ENCODE measurements at places on chromosomes 12 and 14. TPM values are rescaled to one million over a fixed set of nuclear protein-coding genes. Genes with fewer than 3 reads are reported as not detected.

DNA sequence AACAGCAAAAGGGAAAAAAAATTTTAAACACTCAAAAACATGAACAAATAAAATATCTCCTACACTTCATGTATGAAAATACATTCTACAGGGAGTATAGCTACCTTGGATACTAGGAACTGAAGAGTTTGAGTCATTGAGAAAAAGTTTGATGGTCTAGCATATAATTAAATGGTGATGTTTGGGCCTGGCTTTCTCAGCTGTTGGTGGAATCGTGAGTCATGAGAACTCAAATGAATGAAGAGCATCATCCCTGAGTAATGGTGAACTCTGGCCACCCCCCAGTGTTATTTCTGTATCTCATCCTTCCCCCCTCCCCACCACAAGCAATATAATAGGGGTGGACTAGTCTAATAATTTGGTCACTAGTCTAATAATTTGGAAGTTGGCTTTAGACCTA lies 6.7 kb upstream of the SLC6A15 start:
- H3K27ac ChIP-seq, result no peak overlapping the region
- H3K27me3 ChIP-seq, result no peaks in the 10 kb centered on the region
- H3K4me3 ChIP-seq, result no peak overlapping the region
- H3K4me1 ChIP-seq, result peaks cover 4% of the 10 kb centered on the region
- DNase-seq, result peak; percentile 25

Gene SLC6A12
- total RNA-seq, result 2.6 TPM

DNA sequence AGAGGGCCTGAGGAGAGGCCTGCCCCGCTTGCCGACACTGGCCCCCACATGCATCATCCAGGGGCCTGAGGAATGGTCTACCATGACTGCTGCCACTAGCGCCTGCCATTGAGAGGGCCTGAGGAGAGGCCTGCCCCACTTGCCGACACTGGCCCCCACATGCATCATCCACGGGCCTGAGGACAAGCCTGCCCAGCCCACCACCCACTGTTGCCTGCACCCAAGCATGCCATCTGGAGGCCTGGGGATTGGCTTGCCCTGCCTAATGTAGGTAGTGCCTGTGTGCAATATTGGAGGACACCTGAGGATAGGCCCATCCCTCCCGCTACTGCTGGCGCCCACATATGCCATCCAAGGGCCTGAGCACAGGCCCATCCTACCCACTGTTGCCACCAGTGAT lies 24.4 kb downstream of the CYP46A1 start:
- no peaks in the 10 kb centered on the region for H3K36me3 ChIP-seq
- no peaks in the 10 kb centered on the region for H3K4me1 ChIP-seq
- H3K27me3 ChIP-seq, result no peaks in the 10 kb centered on the region
- no peak overlapping the region for H3K27ac ChIP-seq
- H3K4me3 ChIP-seq, result no peak overlapping the region

DNA sequence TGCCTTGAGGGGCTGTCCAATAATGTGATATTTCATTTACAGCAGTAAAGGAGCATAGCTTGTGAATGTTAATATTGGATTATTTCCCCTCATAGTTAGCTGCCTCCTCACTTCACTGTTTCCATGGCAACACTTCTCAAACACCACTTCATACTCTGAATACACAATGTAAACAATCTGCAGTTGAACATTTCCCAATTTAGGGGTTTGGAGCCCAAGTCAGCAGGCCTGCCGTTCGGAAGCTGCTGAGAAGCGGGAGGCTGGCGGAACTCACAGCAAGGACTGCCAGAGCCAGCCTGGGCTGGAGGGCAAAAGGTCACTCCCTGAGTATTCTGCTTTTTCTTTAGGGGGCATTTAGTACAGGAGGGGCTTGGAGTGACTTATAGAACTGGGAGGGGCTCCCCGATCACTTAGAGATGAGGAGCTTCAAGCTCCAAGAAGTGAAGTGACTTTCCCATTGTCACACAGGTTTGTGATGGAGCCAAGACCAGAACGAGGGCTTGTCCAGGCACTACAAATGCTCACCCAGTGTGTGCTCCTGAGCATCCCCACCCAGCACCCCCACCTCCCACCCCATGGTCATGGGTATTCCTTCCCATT lies 12.1 kb upstream of the SLC24A4 start:
- no peaks in the 10 kb centered on the region for H3K27me3 ChIP-seq
- DNase-seq, result no peak
- H3K27ac ChIP-seq, result no peak overlapping the region
- no peaks in the 10 kb centered on the region for H3K36me3 ChIP-seq
- H3K4me3 ChIP-seq, result no peak overlapping the region

GRCh38 chr12:21308785-21309184 lies 25.9 kb downstream of the SLCO1A2 start:
- H3K4me3 ChIP-seq, result no peak overlapping the region
- DNase-seq, result no peak
- no peaks in the 10 kb centered on the region for H3K27me3 ChIP-seq
- H3K4me1 ChIP-seq, result no peaks in the 10 kb centered on the region
- no peaks in the 10 kb centered on the region for H3K36me3 ChIP-seq

DNA sequence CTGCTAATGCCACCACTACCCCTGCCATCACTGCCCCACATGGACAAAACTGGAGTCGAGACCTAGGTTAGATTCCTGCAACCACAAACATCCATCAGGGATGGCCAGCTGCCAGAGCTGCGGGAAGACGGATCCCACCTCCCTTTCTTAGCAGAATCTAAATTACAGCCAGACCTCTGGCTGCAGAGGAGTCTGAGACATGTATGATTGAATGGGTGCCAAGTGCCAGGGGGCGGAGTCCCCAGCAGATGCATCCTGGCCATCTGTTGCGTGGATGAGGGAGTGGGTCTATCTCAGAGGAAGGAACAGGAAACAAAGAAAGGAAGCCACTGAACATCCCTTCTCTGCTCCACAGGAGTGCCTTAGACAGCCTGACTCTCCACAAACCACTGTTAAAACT lies 7.1 kb upstream of the OAS2 start:
- no peak overlapping the region for H3K27ac ChIP-seq
- H3K27me3 ChIP-seq, result no peaks in the 10 kb centered on the region
- H3K4me3 ChIP-seq, result no peak overlapping the region
- no peak for DNase-seq
- H3K36me3 ChIP-seq, result no peaks in the 10 kb centered on the region

Gene CPNE8
- total RNA-seq, result 9.4 TPM

- DNase-seq, result no peak
- no peaks in the 10 kb centered on the region for H3K27me3 ChIP-seq
- no peaks in the 10 kb centered on the region for H3K4me1 ChIP-seq
These were observed 134.1 kb upstream of the SSTR1 start for GRCh38 chr14:38073641-38074040.

GRCh38 chr12:115322275-115322674 lies 638.3 kb upstream of the TBX3 start:
- peaks cover 5% of the 10 kb centered on the region for H3K4me1 ChIP-seq
- no peaks in the 10 kb centered on the region for H3K36me3 ChIP-seq
- peak overlapping the region; percentile 53 for H3K27ac ChIP-seq
- no peaks in the 10 kb centered on the region for H3K27me3 ChIP-seq
- DNase-seq, result peak; percentile 51

Gene ANO2
- total RNA-seq, result 0.93 TPM

Gene SLC5A8
- not detected for total RNA-seq

Gene LMNTD1
- total RNA-seq, result not detected

DNA sequence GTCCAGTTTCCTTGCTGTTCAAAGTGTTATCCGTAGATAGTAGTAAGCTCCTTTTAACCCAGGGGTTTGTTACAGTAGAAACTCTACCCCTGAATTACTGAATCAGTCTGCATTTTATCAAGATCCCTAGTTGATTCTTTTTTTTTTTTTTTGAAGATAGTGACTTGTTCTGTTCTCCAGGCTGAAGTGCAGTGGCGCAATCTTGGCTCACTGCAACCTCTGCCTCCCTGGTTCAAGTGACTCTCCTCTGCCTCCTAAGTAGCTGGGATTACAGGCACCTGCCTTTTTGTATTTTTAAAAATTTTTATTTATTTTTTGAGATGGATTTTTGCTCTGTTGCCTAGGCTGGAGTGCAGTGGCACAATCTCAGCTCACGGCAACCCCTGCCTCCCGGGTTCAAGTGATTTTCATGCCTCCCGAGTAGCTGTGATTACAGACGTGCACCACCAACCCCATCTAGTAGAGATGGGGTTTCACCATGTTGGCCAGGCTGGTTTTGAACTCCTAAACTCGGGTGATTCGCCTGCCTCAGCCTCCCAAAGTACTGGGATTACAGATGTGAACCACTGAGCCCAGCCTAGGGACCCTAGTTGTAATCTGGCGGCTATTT lies 10.5 kb downstream of the LARP4 start:
- no peaks in the 10 kb centered on the region for H3K27me3 ChIP-seq
- H3K27ac ChIP-seq, result no peak overlapping the region
- H3K4me1 ChIP-seq, result no peaks in the 10 kb centered on the region

Gene ERP27
- total RNA-seq, result 0.29 TPM

DNA sequence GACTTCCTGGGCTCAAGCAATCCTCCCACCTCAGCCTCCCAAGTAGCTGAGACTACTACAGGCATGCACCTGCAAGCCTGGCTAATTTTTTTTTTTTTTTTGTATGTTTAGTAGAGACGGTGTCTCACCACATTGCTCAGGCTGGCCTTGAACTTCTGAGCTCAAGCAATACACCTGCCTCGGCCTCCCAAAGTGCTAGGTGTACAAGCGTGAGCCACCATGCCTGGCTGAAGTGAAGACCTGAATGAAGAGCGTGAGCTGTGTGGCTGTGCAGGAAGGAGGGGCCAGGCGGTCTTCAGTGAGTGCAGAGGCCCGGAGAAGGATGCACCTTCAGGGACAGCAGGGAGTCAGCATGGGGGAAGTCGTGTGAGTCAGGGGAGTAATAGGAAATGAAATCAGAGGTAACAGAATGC lies 14.9 kb upstream of the NFKBIA start:
- H3K4me1 ChIP-seq, result peaks cover 28% of the 10 kb centered on the region
- peak overlapping the region; percentile 66 for H3K27ac ChIP-seq
- no peaks in the 10 kb centered on the region for H3K36me3 ChIP-seq
- H3K27me3 ChIP-seq, result no peaks in the 10 kb centered on the region
- no peak for DNase-seq

Gene CCDC60
- total RNA-seq, result 1.7 TPM

DNA sequence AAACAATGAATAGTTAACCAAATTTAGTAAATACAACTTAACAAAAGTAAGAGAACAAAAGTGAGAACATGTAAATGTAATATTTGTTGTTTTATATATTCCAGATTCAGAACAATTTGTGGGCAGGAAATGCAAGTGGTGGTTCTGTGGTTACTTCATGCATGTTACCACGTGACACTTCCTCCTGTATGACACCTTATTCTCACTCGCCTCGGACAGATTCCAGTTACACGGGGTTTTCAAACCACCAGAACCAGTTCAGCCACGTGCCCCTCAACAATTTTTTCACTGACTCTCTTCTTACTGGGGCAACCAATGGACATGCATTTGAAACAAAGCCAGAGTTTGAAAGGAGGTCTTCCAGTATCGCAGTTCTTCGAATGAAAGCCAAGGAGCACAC lies 21.0 kb downstream of the ALX1 start:
- no peaks in the 10 kb centered on the region for H3K4me1 ChIP-seq
- no peaks in the 10 kb centered on the region for H3K36me3 ChIP-seq
- no peak overlapping the region for H3K27ac ChIP-seq
- DNase-seq, result no peak
- H3K4me3 ChIP-seq, result no peak overlapping the region

GRCh38 chr12:103779410-103780092 lies 61.5 kb downstream of the NT5DC3 start:
- H3K36me3 ChIP-seq, result peaks cover 31% of the 10 kb centered on the region
- H3K27me3 ChIP-seq, result no peaks in the 10 kb centered on the region
- DNase-seq, result peak; percentile 41
- no peak overlapping the region for H3K4me3 ChIP-seq
- H3K4me1 ChIP-seq, result peaks cover 17% of the 10 kb centered on the region

DNA sequence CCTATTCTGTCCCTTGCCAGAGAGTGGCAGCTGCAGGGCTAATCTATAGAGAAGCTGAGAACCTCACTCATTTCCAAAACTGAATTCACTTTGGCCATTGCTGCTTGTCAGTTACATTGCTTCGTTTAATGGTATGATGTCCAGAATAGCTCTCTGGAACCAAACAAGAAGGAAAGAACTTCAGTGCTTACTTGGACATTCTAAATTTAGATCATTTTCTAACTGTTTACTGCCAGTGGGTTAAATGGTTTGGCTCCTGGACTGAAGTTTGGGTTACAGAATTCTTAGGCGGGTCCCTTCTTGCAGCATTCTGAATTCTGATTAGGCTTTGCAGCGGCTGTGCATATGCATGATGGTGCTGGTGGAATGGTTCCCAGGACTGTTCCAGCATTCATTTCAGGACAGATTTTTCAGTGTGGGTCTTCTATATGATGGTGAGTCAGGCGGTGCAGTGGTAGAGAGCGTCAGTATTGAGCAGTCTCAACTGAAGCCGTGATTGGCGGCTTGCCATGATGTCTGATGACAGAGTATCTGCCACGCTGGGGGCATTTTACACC lies 148.7 kb downstream of the DYRK2 start:
- H3K27ac ChIP-seq, result no peak overlapping the region
- DNase-seq, result peak; percentile 45
- H3K4me1 ChIP-seq, result peaks cover 12% of the 10 kb centered on the region
- no peaks in the 10 kb centered on the region for H3K27me3 ChIP-seq
- H3K4me3 ChIP-seq, result no peak overlapping the region

Gene SLC39A5
- total RNA-seq, result 0.39 TPM

- no peaks in the 10 kb centered on the region for H3K36me3 ChIP-seq
- no peaks in the 10 kb centered on the region for H3K27me3 ChIP-seq
- no peak overlapping the region for H3K4me3 ChIP-seq
- DNase-seq, result no peak
- H3K27ac ChIP-seq, result no peak overlapping the region
These were observed 139.7 kb downstream of the HELB start for GRCh38 chr12:66441905-66442559.

Gene FAM181A
- not detected for total RNA-seq

GRCh38 chr14:90848944-90849731 lies 32.9 kb upstream of the TTC7B start:
- no peaks in the 10 kb centered on the region for H3K27me3 ChIP-seq
- no peak overlapping the region for H3K27ac ChIP-seq
- H3K36me3 ChIP-seq, result no peaks in the 10 kb centered on the region
- peaks cover 9% of the 10 kb centered on the region for H3K4me1 ChIP-seq
- no peak overlapping the region for H3K4me3 ChIP-seq
- DNase-seq, result no peak

DNA sequence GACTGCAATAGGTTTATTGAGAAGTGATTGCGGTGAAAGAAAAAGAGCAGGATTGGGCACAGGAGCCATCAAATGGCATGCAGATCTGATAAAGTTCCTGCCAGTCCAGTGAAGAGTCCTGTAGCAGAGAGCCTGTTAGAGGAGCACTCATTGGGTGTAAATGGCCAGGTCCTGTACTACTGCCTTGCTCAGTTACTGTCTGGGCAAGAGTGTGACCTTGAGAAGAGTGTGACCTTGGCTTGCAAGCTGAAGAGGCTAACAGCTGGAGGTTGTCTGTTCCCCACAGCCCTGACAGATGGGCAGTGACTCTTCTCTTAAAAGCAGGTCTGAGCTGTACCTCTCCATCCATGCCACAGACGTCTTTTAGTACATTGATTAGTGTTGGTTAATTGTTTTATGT lies 148.6 kb upstream of the SLC38A2 start:
- no peak overlapping the region for H3K4me3 ChIP-seq
- H3K27me3 ChIP-seq, result no peaks in the 10 kb centered on the region
- no peaks in the 10 kb centered on the region for H3K36me3 ChIP-seq
- no peak for DNase-seq
- H3K27ac ChIP-seq, result no peak overlapping the region
- peaks cover 28% of the 10 kb centered on the region for H3K4me1 ChIP-seq

Gene SLC17A8
- total RNA-seq, result not detected
